NB4 (cell line): ENCODE measurements at places on chromosomes 1 and 21.

GRCh38 chr1:34983700-34984355, 1.3 kb downstream of the TMEM35B start:
- DNase-seq, result no peak

- DNase-seq, result no peak
Observed at GRCh38 chr1:100736324-100736723, 16.8 kb downstream of the VCAM1 start.

GRCh38 chr1:222732216-222733159, 4.5 kb upstream of the FAM177B start:
- DNase-seq, result peak; percentile 8

- no peak for DNase-seq
Observed at GRCh38 chr1:176604461-176604860, 141.5 kb downstream of the PAPPA2 start.

- no peak for DNase-seq
Observed at GRCh38 chr1:199608414-199608813, 419.1 kb upstream of the NR5A2 start.

GRCh38 chr1:77239311-77239710, 20.1 kb upstream of the PIGK start:
- DNase-seq, result no peak

- no peak for DNase-seq
Observed at GRCh38 chr1:196651079-196651478, 764 bp upstream of the CFH start.

DNA sequence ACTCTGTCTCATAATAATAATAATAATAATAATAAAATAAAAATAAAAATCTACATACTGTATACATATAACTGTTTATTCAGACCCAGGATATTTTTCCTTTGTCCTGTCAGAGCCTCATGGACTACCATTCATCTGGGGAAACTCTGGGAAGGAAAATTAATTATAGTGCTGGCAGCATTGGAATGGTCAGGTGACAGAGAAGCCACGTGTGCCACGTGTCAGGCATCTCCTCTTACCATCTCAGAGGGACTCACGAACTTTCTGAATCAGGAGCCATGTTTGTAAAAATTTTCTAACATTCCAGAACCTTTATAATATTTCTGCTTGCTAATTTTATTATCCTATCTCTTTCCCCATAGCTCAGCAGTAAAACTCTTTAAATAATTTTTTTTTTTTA, 97.8 kb upstream of the HNRNPU start:
- DNase-seq, result no peak

GRCh38 chr1:46302641-46303037, 777 bp downstream of the LRRC41 start:
- no peak for DNase-seq

DNA sequence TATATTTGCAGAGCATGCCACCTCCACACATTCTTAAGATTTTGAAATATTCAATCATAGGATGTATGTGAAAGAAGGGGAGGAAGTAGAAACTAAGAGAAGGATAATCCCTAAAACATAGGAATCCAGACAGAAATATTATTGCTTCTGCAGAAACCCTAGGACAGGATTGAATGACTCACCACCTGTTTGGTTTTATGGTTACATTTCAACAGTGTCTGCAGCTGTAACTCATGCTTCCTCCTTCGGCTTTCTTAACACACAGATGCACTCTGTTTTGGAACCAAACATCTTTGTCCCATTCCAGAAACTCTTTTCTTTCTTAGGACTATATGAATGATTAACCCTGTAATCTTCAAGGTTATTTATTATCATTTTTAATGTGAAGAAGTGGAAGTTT, 20.7 kb downstream of the RGS7 start:
- peak; percentile 47 for DNase-seq

DNA sequence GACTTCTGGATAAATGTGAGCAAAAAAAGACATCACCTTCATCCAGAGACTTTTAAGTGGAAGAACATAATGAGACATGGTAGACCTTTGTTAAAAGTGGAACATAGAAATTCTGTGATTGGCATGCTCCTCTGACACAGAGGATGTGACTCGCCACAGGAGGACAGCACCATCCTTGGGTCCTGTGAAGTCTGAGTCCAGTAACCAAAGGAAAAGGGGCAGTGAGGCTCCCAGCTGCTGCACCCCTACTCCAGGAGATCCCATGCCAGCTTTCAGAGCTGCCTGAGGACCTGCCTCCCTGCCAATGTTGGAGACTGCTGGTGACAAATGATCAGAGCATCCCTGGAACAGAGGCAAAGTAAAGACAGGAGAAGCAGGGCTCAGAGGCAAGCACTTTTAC, 136.2 kb downstream of the BRINP2 start:
- DNase-seq, result no peak

DNA sequence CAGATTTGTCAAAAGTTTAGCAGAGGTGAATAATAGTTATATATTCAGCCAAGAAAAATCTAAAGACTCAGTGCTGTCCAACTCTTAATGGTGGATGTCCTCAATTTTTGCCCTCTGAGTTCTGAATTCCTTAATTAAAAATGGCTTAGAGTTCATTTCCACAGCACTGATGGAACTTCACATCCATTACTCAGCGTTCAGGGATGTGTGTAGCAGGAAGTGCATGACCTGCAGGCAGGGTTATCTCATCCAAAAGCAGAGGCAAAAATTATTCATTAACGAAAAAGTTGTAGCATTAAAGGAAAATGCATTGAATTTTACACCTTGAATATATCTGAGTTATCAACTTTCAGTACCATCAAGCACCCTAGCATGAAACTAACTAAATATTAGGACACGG, 96.7 kb downstream of the ZP4 start:
- no peak for DNase-seq

GRCh38 chr1:150626150-150626549, 3.3 kb downstream of the ENSA start:
- DNase-seq, result no peak

- no peak for DNase-seq
Observed at GRCh38 chr1:26822737-26823395, 3.6 kb upstream of the ZDHHC18 start.

- no peak for DNase-seq
Observed at GRCh38 chr1:86991549-86992186, 77.2 kb downstream of the HS2ST1 start.

- no peak for DNase-seq
Observed at GRCh38 chr21:31908106-31909031, 35.5 kb downstream of the HUNK start.

DNA sequence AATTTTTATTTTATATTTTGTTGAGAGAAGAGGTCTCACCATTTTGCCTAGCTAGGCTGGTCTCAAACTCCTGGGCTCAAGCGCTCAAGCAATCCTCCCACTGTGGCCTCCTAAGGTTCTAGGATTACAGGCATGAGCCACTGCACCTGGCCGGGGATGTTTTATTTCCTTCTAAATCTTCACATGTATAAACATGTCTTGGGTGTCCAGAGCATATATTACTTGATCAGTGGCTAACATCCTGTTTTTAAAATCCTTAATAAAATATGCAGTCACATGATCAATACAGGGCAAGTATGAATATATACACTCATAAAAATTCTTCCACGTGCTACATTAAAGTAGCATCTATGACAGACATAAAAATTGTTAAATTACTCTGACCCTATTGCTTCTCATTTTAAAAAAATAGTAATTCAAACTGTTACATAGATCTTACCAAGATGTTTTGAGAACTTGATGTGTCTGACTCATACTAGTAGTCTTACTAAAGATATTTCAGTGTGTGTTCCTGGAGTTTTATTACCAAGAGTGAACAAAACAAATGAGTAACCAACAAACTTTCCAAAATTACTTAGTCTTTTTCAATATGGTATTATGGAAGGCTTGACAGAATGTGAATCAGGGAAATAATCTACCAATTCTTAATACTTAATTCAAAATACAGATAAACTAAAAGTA, 222.5 kb downstream of the SLC45A1 start:
- DNase-seq, result no peak

DNA sequence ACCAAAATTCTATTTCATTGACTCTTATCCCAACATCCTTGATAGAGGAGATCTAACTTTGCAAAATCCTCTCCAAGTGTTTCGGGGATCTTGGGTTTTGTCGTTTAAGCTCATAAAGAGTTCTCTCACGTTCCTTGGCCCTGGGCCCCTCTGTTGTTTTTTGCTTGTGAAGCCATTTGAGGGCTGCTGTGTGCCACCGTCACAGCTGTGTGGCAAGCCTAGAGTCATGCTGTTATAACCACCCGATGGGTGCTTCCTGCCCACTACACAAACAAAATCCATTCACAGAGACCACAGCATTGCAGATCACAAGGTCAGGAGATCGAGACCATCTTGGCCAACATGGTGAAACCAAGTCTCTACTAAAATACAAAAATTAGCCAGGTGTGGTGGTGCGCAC, 154.1 kb downstream of the ADSS2 start:
- DNase-seq, result no peak

- peak; percentile 55 for DNase-seq
Observed at GRCh38 chr1:110053552-110054428, 16.7 kb downstream of the ALX3 start.
